Stimulated activated CD4-positive, alpha-beta T cell treated with anti-CD3 and anti-CD28 coated beads, Interleukin-15, amount 100 ng/mL, for 1 hour (primary cell): ENCODE measurements at places on chromosomes 3 and 15.

DNA sequence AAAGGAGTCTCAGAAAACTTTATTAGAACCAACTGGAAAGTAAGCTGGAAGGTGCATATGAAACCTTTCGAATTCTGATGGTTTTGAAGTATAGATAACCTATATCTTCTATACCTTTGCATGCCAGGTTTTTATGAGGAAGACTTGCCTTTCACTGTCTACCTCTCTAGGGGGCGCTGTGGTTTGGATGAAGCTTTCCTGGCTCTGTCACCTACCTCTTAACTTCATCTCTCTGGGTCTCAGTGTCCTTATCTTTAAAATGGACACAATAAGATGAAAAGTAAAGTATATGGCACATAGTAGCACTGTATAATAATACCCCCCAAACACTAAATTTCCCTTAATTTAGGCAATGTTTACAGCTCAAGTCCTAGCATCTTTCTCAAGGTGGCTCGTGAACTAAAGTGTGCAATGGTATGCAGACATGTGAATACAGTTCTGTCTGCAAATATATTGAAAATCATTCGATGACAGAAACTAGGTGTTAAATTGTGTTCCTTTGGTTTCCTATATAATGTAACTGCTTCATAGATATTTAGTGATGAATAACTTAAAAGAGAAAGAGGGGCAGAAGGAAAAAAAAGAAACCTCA lies 314.3 kb downstream of the CHST2 start:
- DNase-seq, result no peak

GRCh38 chr15:36039996-36040572 lies 494.1 kb upstream of the DPH6 start:
- DNase-seq, result no peak

GRCh38 chr3:21618695-21619094 lies 132.3 kb downstream of the ZNF385D start:
- no peak for DNase-seq

GRCh38 chr3:64676831-64677230 lies 11.0 kb downstream of the ADAMTS9 start:
- DNase-seq, result no peak

GRCh38 chr15:80945605-80946004 lies 44.0 kb downstream of the MESD start:
- DNase-seq, result no peak

GRCh38 chr3:97821287-97821773 lies 481 bp upstream of the CRYBG3 start:
- peak; percentile 21 for DNase-seq

- DNase-seq, result no peak
Observed at GRCh38 chr3:117567906-117568305, 858.3 kb downstream of the TUSC7 start.

GRCh38 chr3:69665026-69665737 lies 74.1 kb upstream of the MITF start:
- DNase-seq, result no peak

- DNase-seq, result no peak
Observed at GRCh38 chr15:89630260-89630659, 25.0 kb downstream of the KIF7 start.

DNA sequence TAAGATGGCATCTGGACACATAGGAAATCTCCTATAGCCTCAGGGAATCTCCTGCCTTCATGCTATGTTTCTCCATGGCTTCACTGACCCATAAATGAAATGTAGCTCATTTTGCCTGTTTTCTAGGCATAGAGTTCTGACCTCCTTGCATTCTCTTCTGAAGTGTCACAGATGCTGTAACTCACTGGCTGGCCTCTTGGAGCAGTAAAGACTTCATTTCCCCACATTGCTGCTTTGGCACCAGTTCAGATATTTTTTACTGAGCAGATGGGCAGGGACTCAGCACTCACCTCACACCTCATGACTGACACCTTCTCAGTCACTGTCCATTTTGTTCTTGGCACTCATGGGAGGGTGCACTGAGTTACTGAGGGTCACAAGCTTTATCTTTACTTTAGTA lies 286.7 kb upstream of the TGFBR2 start:
- DNase-seq, result no peak

DNA sequence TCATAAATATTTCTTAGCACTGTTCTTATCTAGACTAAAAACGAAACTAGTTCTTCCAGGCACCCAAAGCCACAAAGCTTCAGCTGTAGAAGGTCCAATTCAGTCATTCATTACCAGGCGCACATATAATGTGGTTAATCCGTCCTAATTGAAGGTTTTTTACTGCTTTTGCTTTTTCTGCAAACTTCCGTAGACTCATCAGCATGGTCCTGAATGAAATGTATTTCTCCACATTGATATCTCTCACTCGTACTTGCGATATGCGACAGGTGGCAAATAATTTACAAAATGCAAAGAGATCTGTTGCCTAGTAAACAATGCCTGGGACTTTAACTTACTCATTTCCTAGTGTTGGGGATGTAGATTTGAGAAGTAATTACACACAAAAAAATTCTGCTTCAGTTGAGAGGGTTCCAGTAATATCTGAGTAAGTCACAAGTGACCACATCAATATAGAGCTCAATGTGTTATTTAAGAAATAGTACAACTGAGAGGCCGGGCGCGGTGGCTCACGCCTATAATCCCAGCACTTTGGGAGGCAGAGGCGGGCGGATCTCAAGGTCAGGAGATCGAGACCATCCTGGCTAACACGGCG lies 75.0 kb upstream of the MBNL1 start:
- DNase-seq, result no peak

- no peak for DNase-seq
Observed at GRCh38 chr3:40437889-40438288, 19.2 kb upstream of the RPL14 start.

DNA sequence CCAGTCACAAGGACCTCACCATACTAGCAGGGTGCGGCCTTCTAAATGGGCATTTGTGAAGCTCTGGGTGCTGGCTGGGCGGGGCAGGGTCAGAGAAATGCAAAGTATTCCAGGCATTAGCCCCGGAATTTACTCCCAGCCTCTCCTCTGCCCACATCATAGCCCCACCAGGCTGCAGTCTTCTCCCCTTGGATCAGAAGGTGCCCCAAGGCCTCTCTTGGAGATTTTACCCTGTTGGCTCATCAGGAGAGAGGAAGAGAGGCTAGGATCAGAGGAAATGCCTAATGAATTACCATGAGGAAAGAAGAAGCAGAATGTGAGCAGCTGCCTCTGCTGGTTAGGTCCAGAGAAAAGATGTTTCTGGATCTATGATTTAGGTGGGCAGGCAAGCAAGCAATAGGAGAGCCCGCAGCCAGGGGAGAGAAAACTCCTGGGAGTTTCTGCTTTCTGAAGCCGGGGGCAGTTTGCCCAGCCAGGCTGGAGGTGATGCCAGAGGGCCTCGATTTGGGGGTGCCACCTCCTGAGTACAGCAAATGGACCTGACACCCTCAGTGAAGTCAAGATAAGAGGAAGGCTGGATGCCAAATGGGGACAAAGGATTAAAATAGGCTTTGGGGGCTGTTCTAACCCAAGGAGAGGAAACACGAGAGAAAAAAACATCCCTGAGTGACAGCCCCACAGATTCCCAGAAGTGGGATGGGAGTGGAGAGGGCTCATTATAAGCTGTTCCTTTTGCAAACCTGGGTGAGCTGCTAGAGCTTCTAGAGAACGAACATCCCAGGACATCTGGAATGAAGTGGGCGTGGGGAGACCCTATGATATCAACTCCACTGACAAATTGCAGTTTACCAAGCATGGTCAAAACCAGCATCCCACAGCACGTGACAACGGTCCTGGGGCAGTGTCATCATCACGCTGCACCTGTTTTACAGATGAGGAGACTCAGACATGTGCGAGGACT lies 65.4 kb downstream of the BDH1 start:
- no peak for DNase-seq

DNA sequence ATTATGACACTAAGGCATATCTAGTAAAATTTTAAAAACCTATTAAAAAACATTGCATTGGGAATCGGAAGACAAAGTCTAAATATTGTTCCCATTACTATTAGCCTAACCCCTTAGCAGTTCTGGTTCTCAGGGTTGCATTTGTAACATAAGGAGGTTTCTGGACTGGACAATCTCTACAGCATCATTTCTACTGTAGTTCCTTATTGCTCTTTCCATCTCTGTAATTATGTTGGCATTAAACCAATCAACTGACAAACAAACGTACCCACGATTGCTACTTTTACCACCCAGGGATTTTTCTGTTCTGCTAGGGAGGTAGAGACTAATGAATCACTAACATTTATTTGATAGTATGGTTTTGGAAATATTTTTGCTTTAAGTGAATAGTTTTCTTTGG lies 190.8 kb downstream of the CBLB start:
- DNase-seq, result no peak

DNA sequence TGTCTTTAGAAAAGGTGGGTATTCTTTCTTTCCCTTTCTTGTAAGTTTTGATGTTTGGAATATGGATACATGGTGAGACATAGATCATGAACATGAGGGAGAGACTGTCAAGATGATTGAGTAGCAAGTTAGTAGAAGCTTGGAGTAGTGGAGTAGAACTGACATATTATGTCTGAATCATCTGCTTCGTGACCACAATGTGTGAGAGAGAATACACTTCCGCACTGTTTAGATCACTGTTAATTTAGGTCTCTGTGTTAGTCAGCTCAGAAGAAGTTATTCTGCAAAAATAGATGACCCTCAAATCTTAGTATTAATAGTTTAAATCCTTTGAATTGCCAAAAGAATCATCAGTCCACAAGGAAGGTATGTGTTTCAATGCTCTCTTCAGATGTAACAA lies 151.0 kb downstream of the OXSM start:
- no peak for DNase-seq

GRCh38 chr15:75042730-75043508 lies 19.5 kb downstream of the PPCDC start:
- peak; percentile 16 for DNase-seq

DNA sequence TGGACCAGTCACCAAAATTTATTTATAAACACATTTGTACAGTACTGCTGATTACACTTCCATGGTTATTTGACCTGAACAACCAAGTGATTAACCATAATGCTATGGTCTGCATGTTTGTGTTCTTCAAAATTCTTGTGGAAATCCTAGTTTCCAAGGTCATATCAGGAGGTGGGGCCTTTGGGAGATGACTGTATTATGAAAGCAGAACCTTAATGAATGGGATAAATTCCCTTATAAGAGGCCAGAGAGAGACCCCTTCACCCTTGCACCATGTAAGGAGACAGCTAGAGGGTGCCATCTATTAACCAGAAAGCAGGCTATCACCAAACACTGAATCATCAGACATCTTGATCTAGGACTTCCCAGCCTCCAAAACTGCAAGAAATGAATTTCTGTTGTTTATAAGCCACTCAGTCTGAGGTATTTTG lies 1.9 kb downstream of the SCAPER start:
- DNase-seq, result no peak

DNA sequence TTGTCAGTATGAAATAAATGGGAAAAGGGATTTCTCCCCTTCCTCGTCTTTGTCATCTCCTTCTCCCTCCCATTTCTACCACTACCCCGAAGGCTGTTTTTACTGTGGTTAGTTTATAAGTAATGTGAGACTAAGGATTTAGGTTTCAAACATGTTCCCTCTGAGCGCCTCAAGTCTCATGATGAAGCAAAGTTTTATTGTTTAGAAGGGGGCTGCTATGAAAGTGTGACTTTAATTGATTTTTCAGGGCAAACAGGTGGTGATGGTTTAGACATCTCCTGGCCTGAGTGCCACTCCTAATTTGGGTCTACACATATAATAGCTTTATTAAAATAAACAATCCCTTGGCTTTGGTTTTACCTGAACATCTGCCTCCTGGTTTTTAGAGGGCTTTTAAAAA lies 185.5 kb downstream of the MCTP2 start:
- no peak for DNase-seq

DNA sequence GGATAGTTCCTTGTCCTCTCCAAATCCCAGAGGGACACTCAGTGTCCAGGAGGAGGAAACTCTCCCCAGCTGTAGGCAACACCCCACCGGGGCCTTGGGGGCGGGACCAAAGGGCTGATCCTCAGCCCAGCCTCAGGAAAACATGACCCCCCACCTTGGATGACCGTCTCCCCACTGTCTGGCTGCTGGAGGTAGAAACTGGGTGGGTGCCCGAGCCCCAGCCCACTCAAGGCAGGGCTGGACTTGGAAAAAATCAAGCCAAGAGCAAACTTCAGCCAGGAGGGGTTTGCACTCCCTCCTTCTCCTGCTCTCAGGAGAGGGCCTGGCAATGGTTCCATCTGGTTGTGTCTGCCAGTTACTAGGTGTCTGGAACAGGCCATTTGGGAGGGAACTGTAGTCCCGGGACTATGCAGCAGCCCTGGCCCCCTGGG lies 3.6 kb upstream of the RASL12 start:
- no peak for DNase-seq

DNA sequence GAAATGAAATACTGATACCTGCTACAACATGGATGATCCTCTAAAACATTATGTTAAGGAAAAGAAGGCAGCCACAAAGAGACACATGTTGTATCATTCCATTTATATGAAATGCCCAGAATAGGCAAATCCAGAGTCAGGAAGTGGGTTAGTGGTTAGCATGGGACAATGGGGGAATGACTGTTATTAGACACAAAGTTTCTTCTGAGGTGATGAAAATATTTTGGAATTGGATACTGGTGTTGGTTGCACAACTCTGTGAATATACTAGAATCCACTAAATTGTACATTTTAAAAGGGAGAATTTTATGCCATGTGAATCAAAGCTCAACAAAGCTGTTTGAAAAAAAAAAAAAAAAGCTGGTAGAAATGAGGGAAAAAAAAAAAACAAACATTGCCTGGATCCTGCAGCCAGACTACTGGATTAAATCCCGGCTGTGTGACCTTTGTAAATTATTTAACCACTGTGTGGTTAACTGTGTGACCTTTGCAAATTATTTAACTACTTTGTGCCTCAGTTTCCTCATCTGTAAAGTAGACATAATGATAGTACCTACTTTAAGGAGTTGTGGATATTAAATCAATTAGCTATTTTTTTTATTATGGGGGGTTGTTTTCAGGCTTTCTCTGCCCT lies 75.6 kb upstream of the PRICKLE2 start:
- DNase-seq, result no peak

- no peak for DNase-seq
Observed at GRCh38 chr3:17431484-17432045, 310.9 kb downstream of the TBC1D5 start.

- DNase-seq, result no peak
Observed at GRCh38 chr3:160398820-160399124, 253 bp downstream of the IFT80 start.

DNA sequence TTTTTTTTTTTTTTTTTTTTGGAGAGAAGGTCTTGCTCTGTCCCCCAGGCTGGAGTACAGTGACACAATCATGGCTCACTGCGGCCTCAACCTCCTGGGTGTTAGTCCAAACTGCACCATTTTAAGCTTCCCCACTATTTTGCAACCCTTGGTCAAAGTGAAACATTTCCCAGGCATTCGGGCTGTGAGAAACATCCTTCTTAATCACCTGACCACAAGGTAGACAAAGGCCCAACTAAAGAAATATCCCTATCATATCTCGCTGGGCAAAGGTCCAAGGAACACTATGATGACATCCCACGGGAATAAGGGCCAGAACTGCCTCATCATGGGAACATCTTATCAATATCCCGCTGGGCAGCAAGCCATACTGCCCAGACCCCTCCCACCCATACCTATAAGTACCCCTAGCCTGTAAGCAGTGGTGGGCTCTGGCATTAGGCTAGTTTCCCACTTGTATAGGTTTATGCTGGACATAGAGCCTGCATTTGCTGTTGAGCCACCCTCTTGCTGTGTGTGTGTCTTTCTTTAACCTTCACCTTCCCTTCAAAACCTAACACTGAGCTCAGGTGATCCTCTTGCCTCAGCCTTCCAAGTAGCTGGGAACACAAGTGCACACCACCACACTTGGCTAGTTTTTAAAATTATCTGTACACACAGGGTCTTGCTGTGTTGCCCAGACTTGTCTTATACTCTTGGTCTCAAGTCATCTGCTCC lies 95.2 kb downstream of the SEMA5B start:
- DNase-seq, result no peak

- no peak for DNase-seq
Observed at GRCh38 chr3:134542287-134542958, 56.6 kb downstream of the CEP63 start.
